Fibroblast of upper back skin (primary cell): ENCODE measurements at places on chromosomes 4 and X.

GRCh38 chr4:60737858-60738257, 462.3 kb upstream of the ADGRL3 start:
- peak; percentile 26 for DNase-seq

GRCh38 chr4:62117886-62118285, 917.8 kb downstream of the ADGRL3 start:
- DNase-seq = peak; percentile 51

DNA sequence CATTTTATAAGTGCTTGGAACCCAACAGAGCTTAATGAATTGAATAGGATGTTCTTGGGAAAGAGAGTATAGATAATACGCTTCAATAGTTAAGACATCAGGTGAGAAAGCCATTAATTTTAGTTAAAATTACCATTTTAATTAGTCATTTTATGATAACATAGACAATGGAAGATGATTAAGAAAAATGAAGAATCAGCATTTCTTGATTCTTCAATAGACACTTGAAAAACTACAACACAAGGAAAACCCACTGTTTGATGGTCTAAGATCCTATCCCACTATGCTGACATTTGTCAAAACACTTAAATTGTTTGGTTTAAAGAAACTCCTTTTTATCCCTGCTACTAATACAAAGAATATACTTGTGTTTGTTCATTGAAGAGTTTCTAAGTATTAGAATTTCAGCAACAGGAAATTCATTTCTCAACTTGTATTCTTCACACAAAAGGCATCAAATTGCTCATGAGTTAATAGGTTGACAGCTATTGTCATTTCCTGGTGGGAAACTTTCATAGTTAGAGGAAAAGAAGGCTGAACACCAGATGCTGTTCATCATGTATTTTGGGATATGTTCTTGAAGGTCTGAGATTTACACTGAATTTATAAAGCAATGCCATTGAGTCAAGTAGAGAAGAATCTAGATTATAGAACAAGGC, 9.6 kb upstream of the CXCL2 start:
- no peak for DNase-seq

DNA sequence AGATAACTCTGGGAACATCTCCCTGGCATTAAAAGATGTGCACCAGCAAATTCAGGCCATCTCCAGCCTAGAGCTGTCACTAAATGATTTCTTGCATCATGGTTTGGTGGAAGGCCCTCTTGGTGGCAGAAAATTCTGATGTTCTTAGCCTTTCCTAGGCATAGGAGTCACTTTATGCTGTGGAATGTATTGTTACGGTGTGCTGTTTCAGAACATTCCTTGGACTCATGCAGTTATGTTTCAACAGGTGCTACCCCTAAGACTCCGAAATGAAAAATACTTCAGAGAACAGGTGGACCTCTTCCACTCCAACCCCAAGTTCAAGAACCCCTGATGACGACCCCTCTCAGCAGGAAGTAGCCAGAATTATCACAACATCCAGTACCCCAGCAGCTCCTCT, 20.3 kb upstream of the PAPSS1 start:
- peak; percentile 28 for DNase-seq

DNA sequence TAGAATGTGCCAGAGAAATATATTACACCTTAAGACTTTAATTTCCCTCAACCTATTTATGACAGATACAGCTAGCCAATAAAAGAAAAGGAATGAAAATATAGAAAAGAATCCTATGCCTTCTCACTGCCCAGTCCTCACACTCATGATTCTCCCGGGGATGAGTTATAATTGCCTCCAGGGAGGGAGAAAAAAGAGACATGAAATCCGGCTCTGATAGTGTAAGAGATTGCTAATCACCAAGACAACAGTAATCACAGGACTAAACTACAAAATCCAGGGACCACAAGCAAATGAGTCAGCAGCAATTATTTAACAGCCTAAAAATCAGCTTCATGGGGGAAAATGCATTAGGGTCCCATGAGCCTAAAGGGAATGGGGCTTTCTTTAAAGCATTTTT, 95.9 kb upstream of the DUSP21 start:
- DNase-seq = no peak

DNA sequence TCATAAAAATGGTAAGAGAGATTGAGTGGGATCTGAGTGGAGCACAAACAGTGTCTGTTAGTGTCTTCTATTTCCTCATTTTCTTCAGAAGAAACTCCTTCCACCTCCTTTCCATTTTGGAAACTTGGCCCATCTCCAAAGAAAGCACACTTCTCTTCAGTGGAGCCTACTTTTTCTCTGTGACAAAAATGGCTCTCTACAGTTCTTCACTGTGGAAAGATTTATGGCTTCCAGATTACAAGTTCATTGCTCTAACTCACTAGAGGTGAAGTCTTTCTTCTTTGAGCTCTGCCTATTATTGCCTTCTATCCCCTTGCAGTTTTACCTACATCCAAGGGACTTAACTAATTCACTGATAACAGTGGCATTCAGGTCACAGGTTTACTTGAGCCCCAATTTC, 325.8 kb downstream of the ANTXR2 start:
- no peak for DNase-seq

DNA sequence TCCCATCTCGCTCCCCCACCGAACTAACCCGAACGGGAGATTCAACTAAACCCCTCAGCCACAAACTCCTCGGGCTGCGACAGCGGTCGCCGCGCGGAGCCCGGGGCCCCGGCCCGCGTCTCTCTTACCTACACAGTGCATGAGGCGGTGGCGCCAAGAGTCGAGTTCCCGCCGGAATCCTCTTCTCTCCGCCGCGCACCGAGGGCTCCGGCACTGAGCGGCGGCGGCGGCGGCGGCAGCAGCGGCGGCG, 160 bp downstream of the LCORL start:
- DNase-seq = no peak

- DNase-seq = peak; percentile 51
These were observed 115.2 kb downstream of the DDIT4L start for GRCh38 chr4:100075056-100075455.

DNA sequence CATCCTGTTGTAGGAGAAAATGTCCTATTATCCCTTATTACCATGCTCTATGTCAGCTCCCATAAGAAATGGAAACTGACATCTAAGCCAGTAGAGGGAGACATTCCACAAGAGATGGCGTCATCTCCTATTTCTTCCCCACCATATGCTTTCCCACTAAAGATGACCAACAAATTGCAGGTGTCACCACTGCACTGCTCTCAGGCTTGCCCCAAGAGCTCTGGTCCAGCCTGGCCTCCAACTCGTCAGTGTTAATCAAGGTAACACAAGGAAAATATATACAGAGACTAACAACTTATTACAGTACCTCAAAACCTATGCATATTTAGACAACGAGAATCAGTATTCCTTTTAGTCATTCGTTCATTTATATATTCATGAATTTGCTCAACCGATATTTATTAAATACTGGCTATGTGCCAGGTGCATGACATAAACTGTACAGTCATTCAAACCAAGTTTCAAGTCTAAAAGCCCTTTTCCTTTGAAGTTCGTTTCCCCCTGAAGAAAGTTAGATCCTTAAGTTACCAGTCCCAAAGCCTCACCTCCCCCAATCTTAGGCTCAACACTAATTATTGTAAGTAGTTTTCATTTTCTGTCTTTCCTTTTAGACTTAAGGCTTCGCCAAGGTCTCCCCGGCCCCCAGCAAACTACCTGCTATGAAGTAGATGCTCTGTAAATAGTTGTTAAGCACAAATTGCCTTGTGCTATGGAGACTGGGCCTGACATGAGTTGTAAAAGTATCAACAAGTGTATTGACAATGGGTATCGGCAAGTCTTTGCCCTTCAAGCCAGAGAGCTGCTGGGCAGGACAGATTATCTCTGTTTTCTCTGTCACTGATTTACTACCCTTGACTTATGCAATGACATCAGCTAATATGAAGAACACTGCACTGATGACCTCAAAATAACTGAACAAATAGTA, 3.1 kb upstream of the FGB start:
- DNase-seq = peak; percentile 43

DNA sequence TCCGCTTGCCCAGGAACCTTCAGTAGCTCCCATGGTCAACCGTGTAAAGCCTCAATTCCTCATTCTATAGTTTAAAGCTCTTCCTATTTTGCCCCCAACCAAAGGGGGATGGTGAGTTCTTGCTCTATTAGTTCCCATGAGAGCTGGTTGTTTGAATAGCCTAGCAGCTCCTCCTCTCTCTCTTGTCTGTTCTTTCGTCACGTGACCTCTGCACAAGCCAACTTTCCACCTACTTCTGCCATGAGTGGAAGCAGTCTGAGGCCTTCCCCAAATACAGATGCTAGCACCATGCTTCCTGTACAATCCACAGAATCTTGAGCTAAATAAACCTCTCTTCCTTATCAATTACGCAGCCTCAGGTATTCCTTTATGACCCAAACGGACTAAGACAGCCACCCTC, 42.8 kb downstream of the ANXA5 start:
- no peak for DNase-seq

DNA sequence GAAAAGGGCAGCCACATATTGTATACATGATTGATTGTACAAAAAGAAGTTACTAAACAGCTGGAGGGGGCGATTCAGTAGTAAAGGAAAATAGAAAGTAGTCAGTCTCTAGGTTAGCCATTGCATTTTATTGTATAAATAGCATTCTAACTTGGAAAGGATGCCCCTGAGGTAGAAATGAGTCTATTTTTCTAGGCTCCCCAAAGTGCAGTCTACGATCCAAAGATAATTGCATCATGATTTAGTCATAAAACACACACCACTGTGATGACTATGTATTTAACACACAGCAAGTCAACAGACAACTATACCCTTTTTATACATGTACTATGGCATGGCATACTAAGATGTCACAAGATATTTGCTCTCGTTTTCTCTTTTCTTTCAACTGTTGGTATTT, 204.9 kb downstream of the APBB2 start:
- DNase-seq = peak; percentile 65

DNA sequence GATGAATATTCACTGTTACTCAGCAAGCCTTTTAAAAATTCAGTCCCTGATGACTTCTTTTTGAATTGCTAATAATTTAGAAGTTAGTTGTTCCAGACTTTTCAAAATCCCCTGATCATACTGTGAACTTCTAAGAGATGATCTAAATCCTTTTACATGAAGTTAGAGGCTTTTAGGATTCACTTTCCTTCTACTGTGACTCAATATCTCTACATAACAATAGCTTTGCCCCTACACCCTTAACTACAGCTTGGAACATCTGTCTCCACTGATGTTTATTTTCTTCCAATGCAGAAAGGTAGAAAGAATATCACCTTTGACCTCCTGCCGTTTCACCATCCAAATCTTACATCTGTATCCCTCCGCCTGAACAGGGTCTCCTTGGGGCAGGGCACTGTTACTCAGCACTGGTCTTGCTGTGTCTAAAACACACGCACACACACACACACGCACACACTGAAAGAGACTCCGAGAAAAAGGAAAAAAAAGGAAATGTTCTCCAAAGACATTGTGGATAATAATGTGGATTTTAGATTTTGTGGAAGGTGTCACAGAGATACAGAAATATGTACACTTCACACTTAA, 111.6 kb upstream of the GPRIN3 start:
- no peak for DNase-seq

- DNase-seq = no peak
These were observed 210.6 kb upstream of the FAT1 start for GRCh38 chr4:186934244-186934643.

DNA sequence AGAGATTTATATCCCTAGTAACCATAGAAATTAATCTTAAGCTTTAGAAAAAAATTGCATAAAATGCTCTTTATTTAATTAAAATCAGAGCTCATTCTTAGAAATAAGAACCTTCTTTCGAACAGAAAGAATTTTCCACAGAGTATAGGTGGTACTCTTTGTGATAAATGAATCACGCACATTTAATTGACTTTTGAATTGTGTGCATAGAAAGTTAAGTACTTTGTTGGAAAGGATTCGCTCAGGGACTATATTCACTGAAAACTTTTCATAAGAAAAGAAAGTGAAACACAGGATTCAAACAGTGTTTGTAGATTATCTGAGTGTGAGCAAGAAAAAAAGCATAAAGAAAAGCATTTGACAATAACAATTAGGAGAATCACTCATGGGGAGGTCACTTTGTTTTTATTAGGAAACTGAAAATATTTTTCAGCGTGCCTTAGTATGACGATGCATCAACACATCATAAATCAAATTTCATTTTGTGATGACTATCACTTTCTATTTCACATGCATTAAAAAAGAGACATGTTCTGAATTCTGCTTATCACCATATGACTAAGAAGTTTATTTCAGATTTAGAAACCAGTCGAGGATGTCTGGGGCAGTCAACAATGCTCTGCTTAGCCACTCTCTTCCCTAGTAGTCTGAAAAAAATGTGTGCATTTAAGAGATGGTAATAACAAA, 49.5 kb downstream of the STX18 start:
- DNase-seq = peak; percentile 41

DNA sequence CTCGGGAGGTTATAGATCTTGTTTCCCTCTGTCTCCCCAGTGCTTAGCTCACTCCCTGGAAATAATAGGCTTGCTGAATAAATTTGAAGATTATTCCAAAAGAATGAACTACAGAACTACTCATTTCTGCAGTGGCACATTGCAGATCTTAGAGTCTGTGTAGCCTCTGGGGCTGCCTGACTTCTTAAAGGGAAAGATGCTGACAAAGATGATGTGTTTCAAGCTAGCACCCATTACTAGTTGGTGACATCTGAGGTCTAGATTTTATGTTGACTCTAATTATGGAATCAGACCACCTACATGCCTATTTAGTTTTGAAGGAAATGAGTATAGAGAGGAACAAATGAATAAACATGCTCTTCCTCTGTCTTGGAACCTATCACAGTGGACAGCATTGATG, 123.7 kb upstream of the KCNIP4 start:
- DNase-seq = no peak

DNA sequence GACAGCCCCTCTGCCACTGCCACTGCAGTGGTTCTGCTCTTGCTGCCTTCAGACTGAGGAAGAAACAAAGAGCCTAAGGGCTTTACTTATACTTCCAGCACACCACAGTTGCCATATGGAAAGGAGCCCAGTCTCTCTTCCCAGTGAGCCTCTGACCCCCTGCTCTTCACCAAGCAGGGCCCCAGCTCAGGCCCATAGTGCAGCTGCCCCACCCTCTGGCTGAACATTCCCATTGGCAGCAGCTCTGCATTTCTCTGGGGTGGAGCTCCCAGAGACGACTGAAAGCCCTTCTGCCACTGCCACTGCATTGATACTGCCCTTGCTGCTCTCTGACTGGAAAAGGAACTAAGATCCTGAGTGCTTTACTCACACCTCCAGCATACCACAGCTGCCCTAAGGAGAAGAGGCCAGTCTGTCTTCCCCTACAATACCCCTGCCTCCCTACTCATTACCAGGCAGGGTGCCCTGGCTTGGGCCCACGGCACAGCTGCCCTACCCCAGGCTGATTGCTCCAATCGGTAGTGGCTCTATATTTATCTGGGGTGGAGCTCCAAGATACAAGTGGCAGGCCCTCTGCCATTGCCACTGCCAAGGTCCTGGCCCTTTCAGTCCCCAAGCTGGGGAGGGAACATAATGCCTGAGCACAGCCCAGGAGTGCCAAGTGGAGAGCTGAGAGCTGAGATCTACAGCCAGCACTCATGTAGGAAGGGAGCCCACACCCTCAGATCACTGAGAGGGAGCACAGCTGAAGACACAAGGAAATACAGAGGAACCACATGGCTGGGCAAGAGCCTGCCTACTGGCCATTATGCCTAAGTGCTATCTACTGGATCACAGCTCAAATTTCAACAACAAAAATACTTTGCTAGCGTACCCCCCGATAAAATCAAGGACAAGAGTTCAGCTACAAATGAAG, 36.0 kb downstream of the AWAT2 start:
- peak; percentile 5 for DNase-seq
